Hindlimb muscle (tissue), 1 donor: ENCODE measurements at places on chromosomes 7 and 10. TPM values are rescaled to one million over a fixed set of nuclear protein-coding genes. Genes with fewer than 3 reads are reported as not detected.

The ECHDC3 gene
- 9.6 TPM for polyA plus RNA-seq

The CDHR1 gene
- polyA plus RNA-seq: 1.0 TPM

The OPALIN gene
- not detected for polyA plus RNA-seq

The NYAP1 gene
- 2.2 TPM for polyA plus RNA-seq

The FAM241B gene
- polyA plus RNA-seq: 0.27 TPM
